Progenitor cell of endocrine pancreas (in vitro differentiated cells): ENCODE measurements at places on chromosomes 1 and 21. TPM values are rescaled to one million over a fixed set of nuclear protein-coding genes. Genes with fewer than 3 reads are reported as not detected.

- no peak for DNase-seq
- H3K4me1 ChIP-seq, result peaks cover 14% of the 10 kb centered on the region
- H3K36me3 ChIP-seq, result no peaks in the 10 kb centered on the region
- H3K4me3 ChIP-seq, result no peak overlapping the region
- no peak overlapping the region for H3K27ac ChIP-seq
Observed at GRCh38 chr1:206068314-206068713, 15.3 kb downstream of the RHEX start.

GRCh38 chr1:162823231-162823630 lies 32.7 kb downstream of the HSD17B7 start:
- H3K4me1 ChIP-seq, result peaks cover 5% of the 10 kb centered on the region
- DNase-seq, result no peak
- no peak overlapping the region for H3K4me3 ChIP-seq
- no peak overlapping the region for H3K27ac ChIP-seq
- H3K36me3 ChIP-seq, result no peaks in the 10 kb centered on the region

GRCh38 chr1:43554444-43554992 lies 23.8 kb downstream of the PTPRF start:
- peaks cover 49% of the 10 kb centered on the region for H3K4me1 ChIP-seq
- peak overlapping the region; percentile 98 for H3K27ac ChIP-seq
- H3K27me3 ChIP-seq, result no peaks in the 10 kb centered on the region
- H3K36me3 ChIP-seq, result peaks cover 23% of the 10 kb centered on the region

DNA sequence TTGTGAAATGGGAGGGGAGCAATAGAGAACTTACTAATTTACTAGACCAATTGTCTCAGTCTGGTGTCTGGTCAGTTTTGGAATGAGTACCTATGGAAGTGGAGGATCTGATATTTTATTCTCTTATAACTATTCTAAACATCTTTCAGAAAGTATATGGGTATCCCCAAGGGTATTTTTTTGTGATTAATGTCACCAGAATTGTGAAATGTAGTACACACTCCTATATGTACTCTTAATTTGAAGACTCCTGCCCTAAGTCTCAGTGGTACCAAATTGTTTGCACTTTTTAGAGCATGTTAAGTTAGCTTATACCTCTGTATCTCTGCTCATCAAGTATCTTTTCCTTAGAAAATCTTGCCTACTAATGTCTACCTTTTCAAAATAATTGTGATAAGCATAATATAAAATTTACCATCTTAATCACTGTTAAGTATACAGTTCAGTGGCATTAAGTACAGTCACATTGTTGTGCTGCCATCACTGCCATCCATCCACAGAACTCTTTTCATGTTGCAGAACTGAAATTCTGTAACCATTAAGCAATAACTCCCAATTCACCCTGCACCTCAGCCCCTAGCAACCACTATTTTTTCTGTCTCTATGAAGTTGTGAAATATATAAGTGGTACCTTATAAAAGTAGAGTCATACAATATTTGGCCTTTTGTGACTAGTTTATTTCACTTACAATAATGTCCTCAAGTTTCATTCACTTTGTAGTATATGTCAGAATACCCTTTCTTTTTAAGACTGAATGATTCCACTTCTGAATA lies 40.5 kb downstream of the SLC30A7 start:
- H3K4me1 ChIP-seq, result no peaks in the 10 kb centered on the region
- H3K36me3 ChIP-seq, result peaks cover 32% of the 10 kb centered on the region
- H3K27me3 ChIP-seq, result no peaks in the 10 kb centered on the region
- H3K4me3 ChIP-seq, result no peak overlapping the region
- no peak overlapping the region for H3K27ac ChIP-seq

AUNIP gene
- total RNA-seq, result 4.7 and 5.9 TPM in 2 replicates

GRCh38 chr1:235012436-235013210 lies 116.0 kb downstream of the TOMM20 start:
- peaks cover 2% of the 10 kb centered on the region for H3K4me1 ChIP-seq
- no peak overlapping the region for H3K27ac ChIP-seq
- DNase-seq, result no peak
- no peak overlapping the region for H3K4me3 ChIP-seq
- no peaks in the 10 kb centered on the region for H3K36me3 ChIP-seq

DNA sequence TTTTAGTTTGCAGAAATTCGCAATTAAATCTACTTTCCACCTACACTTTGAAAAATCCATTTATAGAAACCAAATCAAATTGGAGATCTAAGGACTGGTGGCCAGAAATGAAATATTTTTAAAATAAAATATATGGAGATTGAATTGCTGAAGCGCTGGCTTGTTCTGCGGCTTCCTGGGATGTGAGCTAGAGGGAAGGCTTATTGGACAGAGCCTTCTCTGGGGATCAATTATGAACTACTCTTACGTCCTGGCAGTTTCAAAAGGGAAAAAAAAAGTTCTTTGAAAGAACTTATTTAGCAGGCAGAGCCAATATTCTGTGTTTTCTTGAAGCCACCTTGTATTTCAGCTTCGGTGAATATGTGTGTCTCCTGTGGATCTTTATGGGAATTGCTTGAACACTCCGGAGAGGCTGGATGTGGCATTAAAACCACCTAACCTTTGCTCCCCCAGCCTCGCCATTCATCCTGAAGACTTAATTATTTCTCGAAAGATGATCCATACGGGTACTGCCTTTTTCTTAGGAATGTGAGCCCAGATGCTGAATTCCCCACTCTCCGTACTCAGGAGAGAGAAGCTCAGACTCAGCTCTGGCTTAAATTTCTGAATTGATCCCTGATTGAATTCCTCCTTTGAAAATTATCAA lies 478.9 kb upstream of the VAMP3 start:
- no peak overlapping the region for H3K27ac ChIP-seq
- H3K27me3 ChIP-seq, result peaks cover 32% of the 10 kb centered on the region
- no peaks in the 10 kb centered on the region for H3K4me1 ChIP-seq
- DNase-seq, result no peak
- no peak overlapping the region for H3K4me3 ChIP-seq

KCNK1 gene
- total RNA-seq, result 9.4 and 9.7 TPM in 2 replicates

DNA sequence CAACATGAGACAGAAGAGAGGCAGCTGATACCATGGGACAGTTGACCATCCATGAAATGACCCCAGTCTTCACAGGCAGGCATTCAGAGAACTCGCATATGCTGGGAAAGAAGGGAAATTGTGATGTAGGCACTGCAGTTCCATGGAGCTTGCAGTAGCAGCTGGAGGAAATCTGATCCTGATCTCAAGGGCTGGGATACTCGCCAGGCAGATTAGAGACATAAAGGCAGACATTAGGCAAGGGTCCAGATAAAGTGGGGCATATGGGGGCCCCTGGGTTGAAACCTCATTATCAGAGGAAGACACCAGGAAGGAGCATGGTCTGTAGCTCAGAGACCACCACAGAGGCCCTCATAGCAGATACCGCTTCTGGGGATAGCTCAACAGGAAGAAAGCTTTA lies 48.7 kb upstream of the TNR start:
- no peak overlapping the region for H3K27ac ChIP-seq
- H3K4me3 ChIP-seq, result no peak overlapping the region
- H3K36me3 ChIP-seq, result no peaks in the 10 kb centered on the region
- no peaks in the 10 kb centered on the region for H3K4me1 ChIP-seq

- H3K4me3 ChIP-seq, result no peak overlapping the region
- no peaks in the 10 kb centered on the region for H3K4me1 ChIP-seq
- H3K27me3 ChIP-seq, result no peaks in the 10 kb centered on the region
- H3K36me3 ChIP-seq, result no peaks in the 10 kb centered on the region
Observed at GRCh38 chr1:106498238-106498637, 558.2 kb upstream of the PRMT6 start.

- H3K4me3 ChIP-seq, result no peak overlapping the region
- no peak overlapping the region for H3K27ac ChIP-seq
- no peak for DNase-seq
- no peaks in the 10 kb centered on the region for H3K4me1 ChIP-seq
Observed at GRCh38 chr1:204453141-204453772, 41.3 kb downstream of the PIK3C2B start.

DNA sequence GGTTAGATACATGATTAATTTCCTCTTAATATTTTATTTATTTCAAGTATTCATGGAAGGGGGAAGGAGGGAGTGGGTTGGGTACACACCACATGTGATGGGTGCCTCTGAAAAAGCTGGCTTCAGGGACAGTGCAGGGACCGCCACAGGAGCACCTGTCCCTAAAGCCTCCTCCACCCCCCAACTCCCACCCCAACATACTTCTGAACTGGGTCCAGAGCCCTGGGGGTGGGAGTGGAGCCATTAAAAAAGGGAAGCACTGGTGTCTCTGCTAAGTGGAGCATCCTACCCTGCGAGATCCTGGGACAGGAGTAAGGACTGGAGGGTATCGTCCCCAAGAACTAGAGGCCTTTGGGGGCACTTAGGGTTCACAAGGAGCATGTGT lies 5.6 kb upstream of the CLEC20A start:
- H3K27me3 ChIP-seq, result peaks cover 9% of the 10 kb centered on the region
- no peak for DNase-seq
- no peak overlapping the region for H3K4me3 ChIP-seq
- no peak overlapping the region for H3K27ac ChIP-seq
- no peaks in the 10 kb centered on the region for H3K36me3 ChIP-seq

DNA sequence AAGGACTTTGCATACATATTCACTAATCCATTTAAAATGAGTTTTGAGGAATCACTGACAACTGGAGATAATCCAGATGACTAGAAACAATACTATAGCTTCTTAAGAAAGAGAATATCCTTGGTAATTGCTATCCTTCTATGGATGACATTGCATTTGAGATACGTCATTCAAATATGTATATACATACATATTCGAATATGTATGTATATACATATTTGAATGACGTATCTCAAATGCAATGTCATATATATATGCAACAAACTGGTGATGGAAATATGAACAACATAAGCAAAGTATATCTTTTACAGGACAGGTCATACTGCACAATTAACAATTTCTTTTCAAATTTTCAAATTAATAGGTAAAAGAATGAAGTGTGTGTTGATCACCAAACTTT lies 41.7 kb downstream of the EXTL2 start:
- DNase-seq, result no peak
- no peaks in the 10 kb centered on the region for H3K4me1 ChIP-seq
- H3K4me3 ChIP-seq, result no peak overlapping the region

DNA sequence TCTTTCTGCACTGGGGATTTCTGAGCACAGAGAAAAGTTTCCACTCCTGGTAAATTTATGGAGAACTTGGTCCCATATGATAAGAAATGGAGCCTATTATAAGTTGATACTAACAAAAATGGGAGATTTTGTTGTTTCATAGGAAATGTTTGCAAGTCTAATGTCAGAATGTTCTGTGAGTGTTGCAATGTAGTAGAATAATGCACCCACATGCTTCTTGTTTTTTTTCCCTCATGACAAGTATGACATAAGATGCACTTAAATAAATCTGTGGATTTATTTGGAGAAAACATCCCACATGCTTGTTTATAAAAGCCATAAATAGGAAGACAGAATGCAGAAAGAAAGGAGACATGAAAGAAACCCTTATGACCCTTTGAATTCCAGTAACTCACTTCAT lies 50.8 kb upstream of the KCNJ6 start:
- DNase-seq, result no peak
- H3K27ac ChIP-seq, result no peak overlapping the region
- peaks cover 7% of the 10 kb centered on the region for H3K27me3 ChIP-seq
- H3K4me1 ChIP-seq, result no peaks in the 10 kb centered on the region
- H3K36me3 ChIP-seq, result no peaks in the 10 kb centered on the region
- H3K4me3 ChIP-seq, result no peak overlapping the region

HES3 gene
- not detected in 2 replicates for total RNA-seq

- peak overlapping the region; percentile 45 for H3K27ac ChIP-seq
- H3K4me3 ChIP-seq, result no peak overlapping the region
- H3K4me1 ChIP-seq, result peaks cover under 1% of the 10 kb centered on the region
Observed at GRCh38 chr1:210448297-210448892, 119.7 kb downstream of the HHAT start.

BCL2L15 gene
- 0.16 and 0.67 TPM in 2 replicates for total RNA-seq

DNA sequence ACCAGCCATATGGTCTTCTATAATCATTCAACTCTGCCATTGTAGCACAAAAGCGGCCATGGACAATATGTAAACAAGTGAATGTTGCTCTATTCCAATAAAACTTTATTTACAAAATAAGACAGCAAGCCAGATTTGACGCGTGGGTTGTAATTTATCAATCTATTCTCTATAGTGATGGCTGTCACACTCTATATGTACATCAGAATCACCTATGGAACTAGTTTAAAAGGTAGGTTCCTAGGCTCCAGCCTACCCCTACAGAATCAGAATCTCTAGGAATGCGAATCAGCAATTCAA lies 7.7 kb downstream of the BCL2L15 start:
- no peak for DNase-seq
- H3K4me3 ChIP-seq, result no peak overlapping the region
- no peaks in the 10 kb centered on the region for H3K36me3 ChIP-seq
- H3K4me1 ChIP-seq, result peaks cover 17% of the 10 kb centered on the region

GRCh38 chr1:224287714-224288113 lies 42.3 kb downstream of the NVL start:
- H3K4me3 ChIP-seq, result no peak overlapping the region
- DNase-seq, result no peak
- H3K27ac ChIP-seq, result no peak overlapping the region
- H3K27me3 ChIP-seq, result no peaks in the 10 kb centered on the region
- peaks cover 11% of the 10 kb centered on the region for H3K36me3 ChIP-seq
- no peaks in the 10 kb centered on the region for H3K4me1 ChIP-seq

- peak overlapping the region; percentile 59 for H3K4me3 ChIP-seq
- no peak overlapping the region for H3K27ac ChIP-seq
- no peak for DNase-seq
- peaks cover 4% of the 10 kb centered on the region for H3K27me3 ChIP-seq
Observed at GRCh38 chr1:64473367-64473766, 3.4 kb downstream of the CACHD1 start.

DNA sequence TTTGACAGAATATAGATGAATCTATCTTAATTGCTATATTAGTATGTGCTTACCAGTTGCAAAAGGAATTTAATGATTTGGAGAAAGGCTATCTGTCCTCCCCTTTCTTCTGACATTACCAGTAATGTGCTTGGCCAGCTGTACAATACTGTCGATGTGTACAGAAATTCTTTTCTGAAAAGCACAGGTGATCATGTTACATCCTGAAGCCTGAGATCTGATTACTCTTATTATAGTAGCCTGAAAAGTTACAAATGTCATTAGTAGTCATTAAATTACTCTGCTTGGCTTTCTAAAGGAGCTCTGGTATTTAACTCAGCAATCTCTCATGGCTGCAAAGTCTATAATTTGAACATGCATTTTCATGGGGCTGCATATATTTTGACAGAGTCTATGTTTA lies 209.8 kb downstream of the PTPRC start:
- no peak overlapping the region for H3K27ac ChIP-seq
- H3K4me3 ChIP-seq, result no peak overlapping the region
- H3K4me1 ChIP-seq, result no peaks in the 10 kb centered on the region
- no peak for DNase-seq

LCE1A gene
- not detected in 2 replicates for total RNA-seq

DNA sequence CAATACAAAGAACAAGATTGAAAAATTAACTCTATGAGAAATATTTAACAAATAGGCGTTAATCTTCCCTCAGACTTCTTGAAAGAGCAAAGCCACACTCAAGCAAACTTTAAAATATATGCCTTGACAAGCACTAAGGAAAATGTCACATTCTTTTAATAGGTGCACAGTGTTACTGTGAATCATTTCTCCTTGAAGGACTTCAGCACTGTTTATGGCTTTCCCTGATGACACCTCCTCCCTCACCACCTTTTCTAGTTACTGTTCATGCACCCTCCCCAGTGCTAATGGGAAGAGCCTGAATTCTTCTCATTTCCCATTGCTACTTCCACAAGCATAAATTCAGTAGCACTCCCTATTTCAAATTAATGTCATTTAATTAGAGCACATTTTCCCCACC lies 299.5 kb upstream of the RRP15 start:
- H3K27me3 ChIP-seq, result no peaks in the 10 kb centered on the region
- H3K4me3 ChIP-seq, result no peak overlapping the region
- DNase-seq, result no peak
- no peak overlapping the region for H3K27ac ChIP-seq
- no peaks in the 10 kb centered on the region for H3K4me1 ChIP-seq
